ENCODE measurements at places on chromosomes 1 and 21.

- DNase-seq, result no peak
These were observed 11.4 kb downstream of the CAPN8 start for GRCh38 chr1:223654083-223654482.

- DNase-seq, result peak; percentile 54
These were observed 1.1 kb downstream of the SERBP1 start for GRCh38 chr1:67429011-67429527.

DNA sequence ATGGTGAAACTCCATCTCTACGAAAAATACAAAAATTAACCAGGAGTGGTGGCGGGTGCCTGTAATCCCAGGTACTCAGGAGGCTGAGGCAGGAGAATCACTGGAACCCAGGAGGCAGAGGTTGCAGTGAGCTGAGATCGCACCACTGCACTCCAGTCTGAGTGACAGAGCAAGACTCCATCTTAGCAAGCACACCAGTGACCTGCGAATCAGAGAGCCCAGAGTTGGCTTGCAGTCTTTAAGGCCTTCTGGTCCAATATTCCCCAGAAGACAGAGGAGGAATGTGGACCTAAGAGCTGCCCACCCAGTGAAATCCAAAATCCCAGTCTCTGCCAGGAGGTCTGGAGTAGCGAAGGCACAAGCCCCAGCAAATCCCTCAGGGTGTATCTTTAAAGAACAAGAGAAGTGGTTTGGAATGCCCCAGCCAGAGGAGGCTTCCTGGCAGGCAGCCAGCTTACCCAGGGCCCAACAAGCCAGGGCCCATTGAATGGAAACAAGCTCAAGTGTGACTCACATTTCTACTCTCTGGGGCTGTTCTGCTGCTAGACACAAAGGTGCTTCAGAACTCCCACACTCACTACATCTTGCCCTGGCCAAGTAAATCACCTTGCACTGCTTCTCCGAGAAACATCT is 23.9 kb downstream of the GPR161 start:
- no peak for DNase-seq

- DNase-seq, result no peak
These were observed 141.9 kb downstream of the PTBP2 start for GRCh38 chr1:96863449-96863848.

DNA sequence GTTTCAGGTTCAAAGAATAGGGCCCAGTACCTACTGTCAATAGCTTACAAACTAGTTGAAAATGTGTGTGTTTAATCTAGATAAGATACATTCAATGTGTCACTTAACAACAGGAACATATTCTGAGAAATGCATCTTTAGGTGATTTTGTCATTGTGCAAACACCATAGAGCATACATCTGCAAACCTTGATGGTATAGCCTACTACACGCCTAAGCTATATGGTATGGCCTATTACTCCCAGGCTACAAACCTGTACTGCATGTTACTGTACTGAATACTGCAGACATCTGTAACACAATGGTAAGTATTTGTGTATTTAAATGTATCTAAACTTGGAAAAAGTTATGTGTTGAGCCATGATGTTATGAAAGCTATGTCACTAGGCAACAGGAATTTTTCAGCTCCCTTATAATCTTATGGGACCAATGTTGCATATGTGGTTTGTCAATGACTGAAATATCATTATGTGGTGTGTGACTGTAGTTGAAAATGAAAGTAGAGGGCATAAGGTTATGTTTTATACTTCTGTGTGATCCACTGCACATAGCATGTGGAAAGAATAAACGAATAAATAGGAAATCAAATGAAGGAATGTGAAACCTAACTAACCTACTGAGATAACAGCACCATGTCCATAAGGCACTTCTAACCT is 129.0 kb upstream of the CAMK1G start:
- no peak for DNase-seq

DNA sequence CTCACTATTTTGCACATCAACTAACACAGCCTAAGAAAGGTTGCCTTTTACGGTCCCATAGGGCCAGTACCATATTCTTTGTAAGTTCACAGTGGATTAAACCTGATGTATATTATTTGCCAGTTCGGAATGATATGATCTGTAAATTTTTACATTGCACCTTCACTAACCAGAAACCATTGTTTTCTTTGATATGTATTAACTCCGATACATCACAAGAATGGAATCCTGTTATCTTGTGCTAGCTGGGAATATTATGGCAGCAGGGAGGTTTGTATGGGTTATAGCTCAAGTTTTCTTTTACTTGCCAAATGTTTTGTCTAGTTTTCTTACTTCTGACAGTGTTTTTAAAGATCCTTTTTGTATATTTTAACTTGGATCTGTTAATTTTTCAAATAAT is 51.4 kb upstream of the S1PR1 start:
- DNase-seq, result no peak

DNA sequence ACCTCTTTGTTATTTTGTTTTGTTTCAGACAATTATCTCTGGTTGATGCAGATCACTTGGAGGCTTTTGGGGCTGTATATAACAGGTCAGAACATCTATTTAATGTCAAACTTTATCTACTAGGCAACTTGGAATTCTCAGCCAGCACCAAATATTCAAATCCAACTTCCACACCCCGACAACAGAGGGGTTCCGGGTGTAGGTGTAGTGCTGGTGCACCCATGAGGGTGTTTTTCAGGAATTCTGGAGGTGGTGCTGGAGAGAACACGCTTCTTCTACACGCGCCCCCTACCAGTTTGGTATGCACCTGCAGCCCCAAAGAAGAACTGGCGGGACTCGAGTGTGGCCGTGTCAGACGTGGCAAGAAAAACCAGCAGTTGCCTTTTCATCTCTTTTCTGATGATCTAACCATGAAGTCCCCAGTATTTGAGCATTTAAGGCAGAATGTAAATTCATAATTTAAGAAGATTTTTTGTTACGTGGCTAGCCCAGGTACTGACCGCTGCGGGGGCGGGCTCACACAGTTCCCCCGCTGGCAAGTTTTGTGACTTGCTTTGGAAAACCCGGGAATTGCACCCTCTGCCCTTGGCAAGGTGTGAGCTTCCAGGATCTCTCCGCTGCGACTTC is 462 bp upstream of the TLCD4 start:
- DNase-seq, result peak; percentile 60

DNA sequence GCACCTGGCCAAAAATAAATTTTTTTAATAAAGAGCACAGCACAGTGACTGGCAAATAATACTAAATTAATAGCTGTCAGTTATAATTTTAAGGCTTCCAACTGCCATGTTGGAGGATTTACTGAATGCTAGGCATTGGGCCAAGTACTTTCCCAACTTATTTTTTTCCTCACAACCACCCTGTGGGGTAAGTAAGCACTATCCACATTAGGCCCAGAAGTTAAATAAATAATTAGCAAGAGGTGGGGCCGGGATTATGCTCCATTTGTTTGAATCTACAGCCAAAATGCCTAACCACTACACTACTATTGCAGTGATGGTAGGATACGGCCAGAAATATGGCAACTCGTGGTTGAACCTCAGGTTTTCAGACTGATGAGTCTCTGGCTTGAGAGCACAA is 4.6 kb upstream of the TRNAU1AP start:
- no peak for DNase-seq

DNA sequence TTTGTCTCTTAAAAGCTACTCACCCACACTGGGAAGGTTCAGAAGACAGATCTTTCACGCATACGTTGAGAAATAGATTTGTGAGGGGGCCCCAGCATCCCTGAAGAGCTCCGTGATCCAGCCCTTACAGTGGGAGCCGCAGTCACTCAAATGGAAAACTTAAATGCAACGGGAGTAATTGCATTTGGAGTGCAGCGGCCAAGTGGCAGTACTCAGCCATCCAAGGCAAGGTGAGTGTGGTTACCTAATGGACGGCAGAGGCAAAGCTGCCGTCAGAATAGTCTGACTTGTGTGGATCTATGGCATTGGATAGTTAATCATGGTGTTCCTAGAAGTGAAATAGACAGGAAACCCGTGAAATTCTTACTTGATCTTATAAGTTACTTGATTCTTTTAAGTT is 5.1 kb downstream of the SPSB1 start:
- no peak for DNase-seq

- no peak for DNase-seq
These were observed 20.0 kb downstream of the KRTAP19-8 start for GRCh38 chr21:31018232-31018631.

GRCh38 chr1:30378003-30378596 is 345.3 kb downstream of the MATN1 start:
- DNase-seq, result no peak

All from right forelimb (tissue), 1 donor.